ENCODE measurements at places on chromosomes 12 and 14. TPM values are rescaled to one million over a fixed set of nuclear protein-coding genes. Genes with fewer than 3 reads are reported as not detected.

PDZRN4 gene
- total RNA-seq = not detected

CIDEB gene
- total RNA-seq = 1.6 TPM

CD4 gene
- not detected for total RNA-seq

TAS2R10 gene
- 1.5 TPM for total RNA-seq

POTEG gene
- total RNA-seq = not detected

CMTM5 gene
- not detected for total RNA-seq
